ENCODE measurements at places on chromosomes 6 and 20.

DNA sequence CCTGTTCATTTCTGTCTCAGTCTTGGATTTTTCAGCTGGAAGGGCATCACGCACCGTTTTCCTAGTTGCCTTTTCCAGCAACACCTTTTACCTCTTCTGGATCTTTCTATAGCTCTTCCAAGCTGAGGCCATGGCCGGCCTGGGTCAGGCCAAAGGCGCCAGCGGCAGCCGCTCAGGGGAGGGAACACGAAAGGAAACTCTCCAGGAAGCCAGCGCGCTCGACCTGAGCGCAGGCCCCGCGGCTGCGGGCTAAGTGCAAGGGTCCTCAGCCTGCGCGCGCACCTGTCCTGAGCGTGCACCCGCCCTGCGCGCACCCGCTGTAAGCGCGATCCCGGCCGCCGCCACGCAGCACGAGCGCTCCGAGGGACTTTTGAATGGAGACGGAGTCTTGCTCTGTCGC is 43.8 kb upstream of the TMEM181 start:
- no peak for DNase-seq

DNA sequence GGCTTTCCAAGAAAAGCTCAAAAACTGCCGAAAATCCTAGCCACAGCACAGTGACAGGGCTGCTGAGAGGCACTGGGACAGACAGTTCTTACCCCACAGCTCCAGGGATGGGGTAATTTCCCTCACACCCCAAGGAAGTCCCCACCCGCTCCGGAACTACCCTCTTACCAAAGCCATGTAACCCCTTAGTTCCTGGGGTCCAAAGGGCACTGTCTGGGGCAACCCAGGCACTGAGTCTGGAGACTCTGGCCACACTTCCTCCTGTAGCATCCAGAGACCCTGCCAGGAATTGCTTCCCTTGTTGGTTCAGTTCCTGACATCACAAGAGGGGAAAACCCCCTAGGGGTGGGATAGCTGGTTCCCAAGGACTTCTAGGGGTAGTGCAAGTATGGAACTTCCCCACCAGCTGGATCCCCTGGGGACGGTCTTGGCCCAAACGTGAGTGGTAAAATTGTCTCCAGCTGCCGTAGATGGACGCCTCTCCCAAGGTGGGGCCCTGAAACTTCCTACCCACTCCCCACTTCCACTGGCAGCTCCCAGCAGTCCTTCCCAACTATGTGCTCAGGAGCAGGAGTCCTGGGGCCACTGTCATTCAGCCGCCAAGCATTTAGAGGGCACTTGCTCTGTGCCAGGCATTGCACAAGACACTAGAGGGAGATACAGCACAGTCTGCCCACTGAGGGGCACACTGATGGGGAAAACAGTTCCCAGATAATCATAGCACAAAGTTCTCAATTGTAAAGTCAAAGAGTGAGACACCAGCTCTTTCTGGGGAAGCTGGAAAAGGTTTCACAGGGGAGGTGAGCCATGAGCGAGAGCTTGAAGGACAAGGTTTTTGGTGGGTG is 17.2 kb upstream of the HCK start:
- no peak for DNase-seq

DNA sequence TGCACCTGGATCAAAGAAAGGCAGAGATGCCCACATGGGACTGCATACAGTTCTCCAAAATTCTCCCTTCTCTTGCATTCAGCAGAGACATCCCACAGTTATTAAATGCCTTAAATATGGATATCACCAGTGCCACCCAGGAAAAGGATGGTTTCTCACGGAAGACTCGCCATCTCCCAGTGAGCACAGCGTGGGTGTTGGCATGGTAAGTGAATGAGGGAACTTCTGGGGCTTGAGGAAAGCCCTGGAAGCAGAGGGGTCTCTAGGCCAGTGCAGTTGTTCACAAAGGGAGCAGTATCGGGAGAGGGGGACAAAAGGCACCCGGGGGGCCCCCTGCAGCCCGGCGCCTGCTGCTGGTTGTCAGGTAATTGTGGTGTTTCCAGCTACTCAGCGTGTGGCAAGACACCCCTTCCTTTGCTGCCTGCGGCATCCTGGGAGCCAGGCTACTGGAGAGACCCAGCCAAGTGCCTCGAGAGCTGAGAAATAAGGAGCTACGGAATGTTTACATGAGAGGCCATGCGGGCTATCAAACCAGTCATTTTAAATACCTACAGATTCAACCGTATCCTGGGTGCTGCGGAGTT is 125.4 kb downstream of the PXDC1 start:
- no peak for DNase-seq

DNA sequence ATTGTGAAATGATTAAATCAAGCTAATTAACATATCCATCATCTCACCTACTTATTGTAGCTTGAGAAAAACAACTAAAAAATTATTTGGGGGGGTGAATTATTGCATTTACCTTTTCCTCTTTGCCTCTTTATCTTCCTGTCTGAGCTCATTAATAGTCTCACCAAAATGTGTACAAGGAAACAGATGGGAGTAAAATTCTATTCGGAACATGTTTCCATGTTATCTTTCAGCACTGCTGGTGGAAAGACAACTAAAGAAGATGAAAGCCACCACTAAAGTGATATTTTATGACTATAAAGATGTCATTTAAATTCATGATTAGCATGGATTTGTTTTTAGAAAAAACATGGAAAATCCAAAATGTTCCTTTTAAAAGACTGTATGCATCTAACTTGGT is 102.6 kb downstream of the SYNE1 start:
- no peak for DNase-seq

GRCh38 chr20:6157345-6157744 is 34.5 kb upstream of the FERMT1 start:
- DNase-seq, result no peak

DNA sequence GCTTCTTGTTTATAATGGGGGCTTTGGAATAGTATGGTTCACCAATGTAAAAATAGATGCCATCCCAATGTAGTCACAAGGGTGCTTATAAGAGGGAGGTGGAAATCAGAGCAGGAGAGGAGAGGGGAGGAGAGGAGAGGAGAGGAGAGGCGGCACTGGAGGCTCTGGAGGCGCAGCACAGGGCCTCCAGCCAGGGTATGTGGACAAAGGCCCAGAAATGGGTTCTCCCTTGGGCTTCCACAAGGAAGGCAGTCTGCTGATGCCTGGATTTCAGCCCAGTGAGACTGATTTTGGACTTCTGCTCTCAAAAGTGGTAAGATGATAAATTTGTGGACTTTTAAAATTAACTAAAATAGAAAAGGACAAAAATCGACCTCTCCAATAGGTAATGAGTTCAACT is 116.8 kb downstream of the RNASET2 start:
- DNase-seq, result no peak

DNA sequence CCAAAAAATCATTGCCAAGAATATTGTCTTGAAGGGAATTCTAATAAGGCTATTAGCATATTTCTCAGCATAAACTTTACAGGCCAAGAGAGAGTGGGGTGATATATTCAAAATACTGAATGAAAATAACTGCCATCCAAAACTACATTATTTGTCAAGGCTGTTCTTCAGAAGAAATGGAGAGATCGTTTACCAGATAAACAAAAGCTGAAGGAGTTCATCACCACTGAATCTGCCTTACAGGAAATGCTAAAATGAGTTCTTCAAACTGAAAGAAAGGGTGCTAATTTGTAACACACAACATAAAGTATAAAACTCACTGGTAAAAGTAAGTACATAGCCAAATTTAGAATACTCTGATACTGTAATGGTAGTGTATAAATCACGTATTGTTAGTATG is 517.0 kb downstream of the TENT5A start:
- no peak for DNase-seq

DNA sequence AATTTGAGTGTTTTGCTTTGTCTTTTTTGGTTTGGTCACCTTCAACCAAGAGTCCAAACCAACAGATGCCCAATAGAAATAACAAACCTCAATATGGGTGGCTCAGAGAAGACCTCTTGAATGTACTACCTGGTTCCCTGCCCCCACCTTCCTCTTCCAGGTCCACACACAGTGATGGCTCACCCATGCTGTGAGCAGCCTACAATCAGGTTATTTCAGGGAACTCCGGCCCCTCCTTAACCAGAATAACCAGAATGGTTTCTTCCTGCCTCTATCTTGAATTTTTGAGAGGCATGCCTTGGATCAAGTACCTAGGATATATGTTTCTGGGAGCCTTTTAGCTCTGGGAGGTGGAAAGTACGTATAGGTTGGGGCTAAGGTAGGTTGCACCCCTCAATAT is 327.1 kb upstream of the PRDM1 start:
- no peak for DNase-seq

GRCh38 chr20:753136-753535 is 15.2 kb downstream of the SLC52A3 start:
- no peak for DNase-seq

- DNase-seq, result no peak
Observed at GRCh38 chr6:160041608-160042007, 72.7 kb downstream of the IGF2R start.

GRCh38 chr6:130932438-130932837 is 105.2 kb downstream of the SMLR1 start:
- DNase-seq, result no peak

DNA sequence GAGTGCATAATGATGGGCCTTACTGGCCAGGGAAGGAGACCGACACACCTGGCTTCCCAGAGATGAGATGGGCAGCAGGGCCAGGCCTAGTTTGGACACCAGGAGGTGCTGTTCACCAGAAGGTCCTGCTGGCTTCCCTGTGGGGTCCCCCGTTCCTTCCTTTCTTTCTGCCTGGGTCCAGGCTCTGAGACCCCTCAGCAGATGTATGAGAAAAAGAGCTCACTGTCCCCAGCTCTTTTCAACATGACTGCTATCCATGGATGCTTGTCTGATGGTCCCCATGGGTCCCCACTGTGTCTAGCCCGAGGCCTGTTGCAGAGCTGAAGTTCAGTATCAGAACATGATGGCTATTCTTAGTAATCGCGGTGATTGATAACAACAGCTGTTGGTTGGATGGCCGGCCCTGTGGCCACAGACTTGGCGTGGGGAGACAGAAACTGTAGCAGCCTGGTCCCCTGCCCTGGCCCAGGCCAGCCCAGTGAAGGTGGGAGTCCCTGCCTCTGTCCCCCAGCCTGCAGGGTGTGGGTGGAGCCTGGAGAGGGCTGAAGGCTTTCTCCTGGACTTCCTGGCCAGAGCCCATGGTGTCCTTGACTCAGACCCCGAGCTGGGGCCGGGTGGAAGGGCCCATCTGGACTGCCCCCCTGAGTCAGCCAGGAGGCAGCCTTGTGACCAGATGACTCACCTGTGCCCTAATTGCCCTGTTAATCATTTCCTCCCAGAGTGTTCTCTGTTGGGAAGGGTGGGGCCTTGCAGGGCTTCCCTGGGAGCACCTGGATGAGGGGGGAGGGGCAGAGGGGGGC is 9.9 kb upstream of the BAK1 start:
- peak; percentile 41 for DNase-seq

Measured in foreskin melanocyte (primary cell).